Anterior cingulate cortex (tissue), 58 donors: ENCODE measurements at places on chromosomes 11 and 22.

GRCh38 chr11:128893578-128894285 is 2.6 kb downstream of the KCNJ5 start:
- DNase-seq, result no peak

DNA sequence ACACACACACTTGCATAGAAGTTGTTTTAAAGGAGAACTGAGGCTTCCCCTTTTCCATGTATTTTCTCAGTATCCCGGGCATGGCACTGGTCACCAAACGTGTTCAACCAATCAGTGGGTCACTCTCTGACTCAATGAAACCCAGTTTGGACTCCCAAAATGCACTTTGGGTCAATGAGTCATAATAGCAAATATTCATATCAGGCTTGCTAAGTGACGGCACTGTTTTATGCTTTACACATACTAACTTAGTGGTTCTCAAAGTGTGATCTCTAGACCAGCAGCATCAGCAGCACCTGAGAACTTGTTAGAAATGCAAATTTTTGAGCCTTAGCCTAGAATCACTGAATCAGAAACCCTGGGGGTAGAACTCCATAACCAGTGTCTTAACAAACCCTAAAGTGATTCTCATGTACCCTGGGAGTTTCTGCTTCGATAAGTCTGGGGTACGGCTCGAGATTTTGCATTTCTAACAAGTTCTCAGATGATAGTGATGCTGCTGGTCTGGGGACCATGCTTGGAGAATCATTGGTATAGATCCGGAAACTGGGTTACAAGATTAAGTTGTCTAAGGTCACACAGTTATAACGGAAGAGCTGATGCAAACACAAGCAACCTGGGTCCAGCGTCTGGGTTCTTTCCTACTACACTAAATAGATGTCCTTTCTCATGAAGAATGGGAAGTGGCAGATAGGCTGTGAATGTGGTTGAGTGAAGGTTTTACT is 35.6 kb downstream of the ETS1 start:
- no peak for DNase-seq

GRCh38 chr11:39365809-39366436 is 2093.5 kb downstream of the LRRC4C start:
- DNase-seq, result no peak

GRCh38 chr22:43782448-43782847 is 29.7 kb downstream of the EFCAB6 start:
- DNase-seq, result no peak

GRCh38 chr11:74050465-74050864 is 41.6 kb upstream of the UCP3 start:
- no peak for DNase-seq

GRCh38 chr11:60700689-60701468 is 1.5 kb downstream of the MS4A8 start:
- DNase-seq, result no peak
